CD4-positive, alpha-beta T cell treated with Interleukin-6 at 100 ng/mL for 8 hours (primary cell): ENCODE measurements at places on chromosomes 3 and 15.

- no peak for DNase-seq
Measured at GRCh38 chr15:29925227-29926082, 103.2 kb upstream of the TJP1 start.

DNA sequence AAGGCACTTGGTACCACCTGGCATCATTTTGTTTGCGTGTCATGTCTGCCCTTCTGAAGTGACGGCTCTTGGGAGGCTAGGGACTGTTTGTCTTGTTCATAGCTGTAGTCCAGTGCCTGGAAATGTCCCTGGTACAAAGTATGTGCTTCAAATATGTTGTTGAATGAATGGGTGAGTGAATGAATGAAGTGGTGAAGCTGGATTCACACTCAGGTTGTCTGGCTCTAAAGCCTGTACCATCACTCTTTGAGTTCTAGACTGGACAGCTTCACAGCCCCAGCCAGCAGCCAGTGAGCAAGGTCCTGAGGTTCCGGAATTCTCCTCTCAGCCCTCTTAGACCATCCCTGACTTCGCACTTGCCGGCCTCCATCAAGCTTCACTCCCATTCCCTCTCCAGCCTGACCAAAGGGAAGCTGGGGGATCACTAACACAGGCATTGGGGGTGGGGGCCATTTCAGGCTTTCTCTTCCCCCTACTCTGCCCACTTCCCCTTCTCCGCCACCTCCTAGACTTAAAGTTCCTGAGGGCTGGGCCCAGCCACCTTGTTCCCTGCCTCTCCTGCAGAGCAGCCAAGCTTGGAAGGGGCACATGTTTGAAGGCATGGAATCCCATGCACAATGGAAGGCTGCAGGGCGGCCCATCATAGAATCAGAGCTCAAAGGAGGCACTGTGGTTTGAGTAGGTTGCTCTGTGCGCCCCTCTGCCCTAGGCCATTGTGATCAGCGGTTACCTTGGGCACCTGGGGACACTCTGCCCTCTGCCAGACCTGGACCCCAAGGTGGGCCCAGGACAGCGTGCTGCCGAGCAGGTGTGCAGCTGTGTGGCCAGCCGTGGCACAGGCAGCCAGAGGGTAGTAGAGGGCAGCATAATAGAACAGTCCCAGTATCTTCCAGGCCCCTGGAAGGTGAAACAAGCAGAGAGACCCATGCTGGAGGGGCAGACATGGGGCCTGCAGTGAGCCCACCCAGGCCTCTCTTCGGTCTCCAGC lies 7.7 kb downstream of the STRA6 start:
- DNase-seq = no peak

DNA sequence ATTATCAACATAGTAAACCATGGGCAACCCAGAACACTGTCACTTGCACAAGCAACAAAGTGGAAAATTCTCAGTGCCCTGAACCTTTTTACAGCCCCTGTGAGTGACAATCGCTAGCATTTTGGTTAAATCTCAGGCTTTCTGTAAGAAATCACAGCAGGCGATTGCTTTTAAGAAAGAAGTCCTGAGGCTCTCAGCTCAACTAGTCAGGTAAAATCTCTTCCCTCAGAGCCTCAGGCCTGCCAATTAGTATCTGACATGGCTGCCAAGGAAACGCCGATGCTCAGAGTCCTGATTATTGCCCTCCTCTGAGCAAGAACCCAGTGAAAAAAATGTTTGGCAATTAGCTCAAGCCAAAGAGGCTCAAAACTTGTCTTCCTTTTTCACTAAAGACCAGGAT lies 530.8 kb downstream of the DIPK2A start:
- no peak for DNase-seq

GRCh38 chr3:54356261-54357045 lies 234.1 kb downstream of the CACNA2D3 start:
- no peak for DNase-seq

DNA sequence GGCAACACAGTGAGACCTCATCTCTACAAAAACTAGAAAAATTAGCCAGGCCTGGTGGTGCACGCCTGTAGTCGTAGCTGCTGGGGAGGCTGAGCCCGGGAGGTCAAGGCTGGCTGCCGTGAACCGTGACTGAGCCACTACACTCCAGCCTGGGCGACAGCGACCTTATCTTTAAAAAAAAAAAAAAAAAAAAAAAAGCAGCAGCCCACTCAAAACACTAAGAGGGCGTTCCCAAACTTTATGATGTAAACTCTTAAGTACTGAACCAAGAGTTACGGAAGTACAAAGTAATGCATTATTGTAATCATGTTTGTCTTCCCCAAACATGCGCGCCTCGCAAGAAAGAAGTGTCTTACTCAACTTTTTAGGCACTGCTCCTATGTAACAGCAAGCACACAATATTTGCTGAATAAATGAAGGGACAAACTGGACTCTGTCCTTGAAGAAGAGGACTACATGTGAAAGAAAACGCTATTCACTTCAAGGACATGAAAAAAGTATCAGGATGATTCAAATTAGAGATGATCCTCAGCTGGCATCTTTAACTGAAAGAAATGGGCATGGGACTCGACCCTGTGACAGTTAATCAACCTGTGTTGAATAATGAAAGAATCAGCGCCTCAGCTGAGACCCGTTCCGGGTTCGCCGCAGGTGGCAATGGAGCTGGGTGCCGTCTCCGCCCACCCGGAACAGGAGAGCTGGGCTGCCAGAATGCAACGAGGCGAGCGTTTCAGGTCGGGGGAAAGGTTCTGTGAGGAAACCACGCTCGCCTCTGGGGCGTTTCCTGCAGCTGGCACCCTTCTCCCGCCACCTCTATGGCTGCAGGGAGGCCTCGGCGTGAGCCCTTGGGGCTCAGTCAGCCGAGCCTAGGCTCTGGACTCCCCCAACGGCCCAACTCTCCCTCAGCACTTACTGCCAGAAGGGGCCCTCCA lies 718 bp downstream of the SPG11 start:
- peak; percentile 85 for DNase-seq

DNA sequence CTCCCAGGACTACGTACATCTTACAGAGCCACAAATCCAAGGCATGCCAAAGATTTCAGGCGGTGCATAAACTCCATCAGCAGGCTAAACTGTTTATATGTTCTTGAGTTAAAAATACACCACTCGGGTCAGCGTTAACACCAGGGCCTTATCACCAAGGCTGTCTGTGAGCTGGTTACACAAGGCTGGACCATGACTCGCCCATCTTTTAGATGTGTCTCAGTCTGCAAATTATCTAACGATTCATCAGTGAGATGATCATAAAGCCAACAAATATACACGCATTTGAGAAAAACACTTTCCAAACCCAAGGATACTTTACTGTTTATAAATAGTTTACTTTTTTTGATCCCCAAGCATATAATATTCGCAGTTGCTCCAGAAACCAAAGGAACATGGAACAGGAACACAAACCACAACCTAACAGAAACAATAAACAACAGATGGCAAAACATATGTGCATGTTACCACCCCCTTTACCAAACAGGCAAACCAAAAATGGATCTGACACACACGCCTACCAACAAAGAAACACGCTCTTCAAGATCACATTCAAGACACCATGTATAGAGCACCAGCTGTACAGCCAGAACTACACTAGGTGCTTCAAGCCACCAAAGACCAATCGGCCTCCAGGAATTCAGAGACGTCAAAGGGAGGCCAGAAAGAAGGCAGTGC lies 15.4 kb downstream of the LRIG1 start:
- no peak for DNase-seq

GRCh38 chr15:61659566-61660190 lies 400.6 kb downstream of the VPS13C start:
- no peak for DNase-seq

GRCh38 chr3:56724676-56725075 lies 41.6 kb upstream of the TASOR start:
- DNase-seq = no peak

- DNase-seq = no peak
Measured at GRCh38 chr3:178529606-178530225, 6.5 kb upstream of the KCNMB2 start.

- DNase-seq = no peak
Measured at GRCh38 chr15:60391722-60392315, 6.0 kb downstream of the ANXA2 start.

GRCh38 chr3:45272828-45273470 lies 46.9 kb upstream of the TMEM158 start:
- no peak for DNase-seq

- no peak for DNase-seq
Measured at GRCh38 chr3:102178817-102179216, 256.0 kb upstream of the ZPLD1 start.

GRCh38 chr3:1356101-1356500 lies 263.3 kb downstream of the CNTN6 start:
- no peak for DNase-seq
